ENCODE measurements at places on chromosomes 13 and 19.

DNA sequence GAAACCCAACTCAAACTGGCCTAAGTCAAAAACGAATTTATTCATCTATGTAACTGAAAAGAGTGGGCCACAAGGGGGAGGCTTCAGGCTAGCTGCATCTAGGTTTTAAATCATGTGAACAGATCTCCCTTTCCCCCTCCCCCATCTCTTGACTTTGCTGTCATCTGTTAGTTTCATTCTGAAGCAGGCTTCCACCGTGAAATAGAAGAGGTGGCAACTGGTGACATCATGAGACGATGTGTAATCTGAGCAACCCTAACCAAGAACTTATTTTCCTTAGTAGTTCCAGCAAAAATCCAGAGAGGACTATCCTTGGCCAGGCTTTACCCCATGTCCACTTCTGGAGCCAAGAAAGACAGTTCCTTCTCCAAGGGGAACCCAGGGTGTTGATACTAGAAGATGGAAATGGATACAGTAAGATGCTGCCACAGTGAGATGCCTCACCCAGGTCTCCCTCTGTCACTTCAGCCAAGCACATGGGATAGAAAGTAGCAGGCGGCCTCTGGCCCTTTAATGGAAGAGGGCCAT, 9.4 kb downstream of the SAMD4B start:
- peak; percentile 70 for DNase-seq

GRCh38 chr13:65416784-65417183, 1813.4 kb downstream of the PCDH9 start:
- no peak for DNase-seq

DNA sequence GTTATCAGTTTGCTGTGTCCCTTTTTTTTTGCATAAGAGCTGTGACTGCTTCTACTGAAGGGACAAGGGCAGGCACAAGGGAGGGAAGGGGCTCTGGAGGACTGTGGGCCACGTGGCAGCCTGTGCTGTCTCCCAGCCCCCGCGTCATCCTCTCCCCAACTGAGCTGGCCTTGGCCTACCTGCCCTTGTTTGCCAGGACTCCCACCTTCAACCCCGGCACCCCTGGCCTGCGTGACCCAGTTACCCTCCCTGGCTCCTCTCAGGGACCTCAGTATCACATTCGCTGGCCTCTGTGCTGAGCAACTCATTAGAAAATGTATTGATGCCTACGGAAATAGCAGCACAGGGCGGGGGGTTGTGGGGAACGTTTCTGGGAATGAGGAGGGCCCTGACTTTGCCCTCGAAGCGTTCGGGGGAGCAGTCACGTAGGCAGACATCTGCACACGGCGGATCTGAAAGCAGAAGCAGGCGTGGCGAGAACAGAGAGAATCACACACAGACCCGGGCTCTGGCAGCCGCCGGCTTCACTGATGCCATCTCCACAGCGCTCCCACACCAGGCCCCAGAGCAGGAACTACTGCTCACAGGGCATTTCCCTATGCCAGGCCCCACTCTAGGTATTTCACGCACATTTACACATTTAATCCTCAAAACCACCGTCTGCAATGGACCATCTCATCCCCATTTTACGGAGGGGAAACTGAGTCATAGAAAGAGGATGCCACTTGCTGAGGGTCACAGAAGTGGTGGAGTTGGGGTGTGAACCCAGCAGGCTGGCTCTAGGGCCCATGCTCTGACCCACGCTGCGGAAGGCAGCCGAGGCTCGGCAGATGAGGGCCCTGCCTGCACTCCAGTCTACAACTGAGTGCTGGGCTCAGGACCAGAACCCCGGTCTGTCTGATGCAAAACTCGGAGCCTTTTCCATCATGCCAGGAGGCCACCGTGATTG, 5.7 kb upstream of the ATF5 start:
- DNase-seq, result no peak

DNA sequence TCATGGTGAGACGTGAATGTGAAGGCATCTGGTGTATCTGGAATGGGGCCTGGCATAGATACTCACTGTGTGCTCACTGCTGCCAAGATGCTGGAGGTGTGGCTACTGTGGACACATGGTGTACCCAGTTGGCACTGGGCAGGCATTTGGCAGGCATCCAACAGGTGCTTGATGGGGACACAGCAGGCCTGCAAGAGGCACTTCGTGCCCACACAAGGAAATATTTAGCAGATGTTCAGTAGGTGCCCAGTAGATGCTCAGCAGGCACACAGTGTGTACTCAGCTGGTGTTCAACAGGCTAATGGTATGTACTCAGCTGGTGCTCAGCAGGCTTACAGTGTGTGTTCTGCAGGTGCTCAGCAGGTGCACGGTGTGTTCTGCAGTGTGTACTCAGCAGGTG, 14.2 kb downstream of the CRTC1 start:
- DNase-seq, result no peak

Measured in GM12864 (cell line).